Nephron progenitor cell (in vitro differentiated cells): ENCODE measurements at places on chromosomes 3 and 15.
A peak's percentile ranks its signal among the peaks of the same experiment; 100 is the strongest.

DNA sequence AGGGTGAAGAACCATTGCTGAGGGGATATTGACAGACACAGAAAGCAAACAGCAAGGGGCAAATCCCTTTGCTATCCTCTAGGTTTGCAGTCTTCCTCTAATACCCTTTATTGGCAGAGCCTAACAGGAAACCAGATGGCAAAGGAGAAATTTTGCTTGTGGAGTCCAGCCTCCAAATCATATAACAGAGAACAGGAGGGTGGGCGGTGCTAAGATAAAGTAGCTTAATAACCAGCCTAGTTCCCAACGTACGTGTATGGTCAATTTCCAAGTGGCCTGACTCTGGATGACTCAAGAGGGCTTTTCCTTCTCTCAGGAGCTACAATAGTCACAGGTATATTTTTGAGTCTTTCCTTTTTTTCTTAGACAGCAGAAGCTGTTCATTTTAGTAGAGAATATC, 404.5 kb downstream of the PDCD6IP start:
- no peak for DNase-seq

- DNase-seq, result no peak
These were observed 225.0 kb upstream of the P2RY1 start for GRCh38 chr3:152609891-152610290.

GRCh38 chr15:70923311-70924080, 30.9 kb downstream of the LRRC49 start:
- no peak for DNase-seq

DNA sequence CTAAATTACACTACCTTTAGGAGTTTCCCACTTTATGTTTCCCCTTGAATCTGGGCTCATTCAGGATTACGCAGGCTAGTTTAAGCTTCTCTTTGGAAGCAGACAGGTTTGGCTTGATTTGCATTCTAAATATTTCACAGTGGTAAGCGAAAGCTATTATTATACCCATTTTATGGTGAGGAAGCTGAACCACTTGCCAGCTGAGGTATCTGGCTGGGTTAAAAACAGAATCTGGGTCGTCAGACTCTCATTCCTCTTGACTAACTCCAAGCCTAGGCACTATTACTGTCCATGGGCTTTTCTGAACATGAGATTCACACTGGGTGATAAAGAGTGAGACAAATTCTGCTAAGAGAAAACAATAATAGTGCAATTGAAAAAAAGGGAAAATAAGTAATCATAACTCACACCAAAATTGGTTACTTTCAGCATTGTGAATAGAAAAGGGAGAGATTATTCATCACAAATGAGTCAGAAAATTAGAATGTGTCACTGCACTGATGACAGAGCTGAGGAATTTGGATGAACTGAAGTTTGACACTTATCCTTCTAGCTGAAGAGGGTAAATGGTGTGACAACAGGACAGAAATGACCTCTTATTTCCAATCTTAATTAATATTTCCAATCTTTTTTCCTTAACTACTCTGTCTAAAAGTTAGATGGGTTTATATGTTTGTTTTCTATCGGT, 211.3 kb downstream of the TIGIT start:
- DNase-seq, result no peak

- DNase-seq, result no peak
These were observed 116.6 kb downstream of the CHDH start for GRCh38 chr3:53729618-53730017.

DNA sequence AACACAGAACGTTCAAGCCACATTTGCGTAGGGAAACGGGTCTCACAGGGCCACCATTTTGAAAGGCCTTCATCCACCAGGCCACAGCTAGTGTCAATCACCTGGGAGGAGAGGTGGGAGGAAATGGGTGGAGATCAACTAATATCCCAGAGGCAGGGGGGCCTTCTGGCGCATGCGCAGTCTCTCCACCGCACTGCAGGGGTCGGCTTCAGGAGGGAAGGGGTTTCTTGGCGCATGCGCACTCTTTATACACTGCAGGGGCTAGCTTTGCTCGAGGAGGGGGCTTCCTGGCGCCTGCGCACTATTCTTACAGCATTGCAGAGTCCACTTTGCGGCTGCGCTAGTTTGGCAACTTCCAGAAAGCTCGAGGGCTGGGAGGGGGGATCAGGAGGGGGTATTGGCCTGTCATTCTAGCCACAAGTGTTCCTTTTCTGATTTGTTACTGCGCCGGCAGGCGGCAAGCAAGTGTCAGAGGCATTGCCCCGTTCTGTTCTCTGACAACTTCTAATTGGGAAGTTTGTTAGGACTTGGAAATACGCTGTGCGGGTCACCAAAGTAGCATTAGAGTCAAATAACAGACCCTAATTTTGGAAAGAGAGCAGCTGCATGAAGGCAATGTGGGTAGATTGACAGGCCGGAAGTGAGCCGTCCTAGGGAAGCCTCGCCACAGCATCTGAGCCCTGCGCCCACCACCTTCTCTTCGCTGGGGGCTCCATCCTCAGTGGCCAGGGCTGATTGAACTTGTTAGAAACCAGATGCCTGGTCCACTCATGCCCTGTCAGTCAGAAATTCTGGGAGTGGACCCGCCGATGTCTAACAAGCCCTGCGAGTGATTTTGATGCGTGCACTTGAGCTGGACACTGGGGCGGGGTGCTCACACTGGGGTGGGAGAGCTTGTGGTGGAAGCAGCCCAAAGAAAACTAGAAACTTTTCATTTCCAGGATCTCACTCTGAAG, 173.5 kb upstream of the NDN start:
- DNase-seq, result peak; percentile 80

GRCh38 chr15:51982013-51982769, 10.6 kb upstream of the LEO1 start:
- DNase-seq, result no peak

DNA sequence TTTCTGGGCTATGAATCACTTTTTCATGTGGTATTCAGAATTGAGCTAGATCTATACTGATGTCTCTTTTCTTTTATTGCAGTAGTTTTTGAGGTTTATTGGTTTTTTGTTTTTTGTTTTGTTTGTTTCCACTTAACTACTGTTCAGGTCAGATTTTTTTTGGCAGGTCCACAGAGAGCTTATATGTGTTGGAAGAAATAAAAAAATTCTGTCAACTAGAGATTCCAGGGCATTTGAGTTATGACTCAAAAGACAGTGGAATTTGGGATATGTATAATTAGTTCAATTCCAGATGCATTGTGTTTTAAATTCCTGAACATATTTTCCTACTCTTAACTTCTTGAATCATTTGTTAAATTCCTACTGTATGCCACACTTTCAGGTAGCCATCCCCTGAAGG, 727.2 kb downstream of the SI start:
- no peak for DNase-seq

- no peak for DNase-seq
These were observed 641.1 kb upstream of the BCHE start for GRCh38 chr3:166478356-166478755.

GRCh38 chr3:55487381-55488241, 505 bp upstream of the WNT5A start:
- peak; percentile 66 for DNase-seq

GRCh38 chr15:37794947-37795346, 139.5 kb upstream of the TMCO5A start:
- DNase-seq, result no peak

- no peak for DNase-seq
These were observed 18.6 kb downstream of the MAGEF1 start for GRCh38 chr3:184693011-184693975.

DNA sequence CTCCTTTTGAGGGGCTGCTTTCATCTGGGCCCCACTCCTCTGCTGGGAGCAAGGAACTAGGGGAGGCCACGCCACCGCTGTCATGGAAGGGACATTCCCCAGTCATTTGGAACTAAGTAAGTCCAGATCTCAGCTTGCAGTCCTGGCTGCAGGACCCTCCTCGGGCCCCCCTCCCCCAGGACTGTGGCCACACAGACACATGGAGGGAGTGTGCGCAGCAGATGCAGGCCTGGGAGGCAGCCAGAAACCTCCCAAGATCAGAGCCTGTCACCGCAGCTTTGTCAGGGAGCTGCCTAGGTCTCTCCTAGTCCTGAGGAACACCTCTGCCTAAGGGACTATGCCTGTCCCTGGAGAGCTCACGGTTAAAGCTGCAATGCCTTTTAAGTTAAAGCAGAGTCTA, 7.3 kb upstream of the SEMA3F start:
- no peak for DNase-seq

- DNase-seq, result no peak
These were observed 14.9 kb downstream of the TBL1XR1 start for GRCh38 chr3:177182352-177182751.

- no peak for DNase-seq
These were observed 8.4 kb downstream of the ABHD2 start for GRCh38 chr15:89096664-89097063.

GRCh38 chr15:80020731-80021130, 38.7 kb upstream of the ZFAND6 start:
- DNase-seq, result no peak

- no peak for DNase-seq
These were observed 134.2 kb downstream of the WDR72 start for GRCh38 chr15:53625260-53625659.

DNA sequence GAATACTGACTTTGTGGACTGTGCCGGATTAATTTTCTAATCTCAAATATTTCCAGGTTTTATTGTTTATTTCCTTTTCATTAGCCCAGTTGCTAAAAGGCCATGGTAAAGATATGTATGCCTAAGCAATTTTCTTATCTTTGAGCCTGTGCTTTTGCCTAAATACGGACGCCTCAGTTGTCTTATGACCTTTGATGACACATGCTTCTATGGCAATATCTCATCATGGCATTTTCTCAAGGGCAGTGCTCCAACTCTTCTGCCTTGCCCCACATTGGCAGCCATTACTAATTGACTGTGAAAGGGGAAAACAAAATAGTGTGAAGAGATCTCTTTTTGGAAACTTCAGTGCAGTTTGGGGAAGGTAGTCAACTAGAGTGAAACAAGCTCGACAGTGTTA, 809.6 kb upstream of the NR2F2 start:
- no peak for DNase-seq

DNA sequence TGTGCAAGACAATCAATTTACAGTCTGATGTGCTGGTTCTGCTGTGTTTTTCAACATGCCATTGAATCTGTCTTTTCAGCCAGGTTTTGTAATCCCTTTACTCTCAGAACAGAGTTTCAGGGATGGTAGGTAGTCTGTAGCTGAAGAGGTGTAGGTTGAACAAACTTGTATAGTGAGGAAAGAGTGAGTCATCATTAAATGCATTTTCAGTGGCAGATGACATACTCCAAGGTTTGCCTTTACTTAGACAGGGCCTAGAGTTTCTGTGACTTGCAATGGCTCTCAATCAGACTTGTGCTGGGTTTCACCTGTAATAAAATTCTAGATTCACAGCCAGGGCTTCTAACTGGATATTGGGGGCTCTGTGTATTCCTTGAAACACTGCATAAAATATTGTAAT, 94.6 kb downstream of the CYP19A1 start:
- no peak for DNase-seq

- DNase-seq, result no peak
These were observed 109.4 kb upstream of the SMAD3 start for GRCh38 chr15:66955871-66956585.

DNA sequence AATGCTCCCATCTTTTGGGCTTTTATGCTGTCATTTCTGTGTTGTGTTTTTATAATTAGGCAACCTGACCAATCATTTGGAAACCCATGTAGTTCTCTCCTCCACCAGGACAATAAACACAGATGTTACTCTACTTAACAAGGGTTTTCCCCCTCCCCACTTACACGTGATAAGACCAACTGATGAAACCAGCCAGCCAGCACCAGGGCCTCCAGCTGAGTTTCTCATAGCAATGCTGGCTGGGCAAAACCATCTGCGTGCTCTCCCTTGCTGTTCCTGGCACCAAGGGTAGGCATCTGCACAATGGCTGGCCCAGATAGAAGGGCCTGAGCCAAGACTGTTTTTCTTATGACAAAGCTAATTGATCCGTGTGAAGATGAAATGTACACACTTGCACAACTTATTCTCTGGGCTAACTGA, 310.4 kb downstream of the PLCL2 start:
- DNase-seq, result no peak

- DNase-seq, result no peak
These were observed 33.8 kb upstream of the GYG1 start for GRCh38 chr3:148957586-148957985.

DNA sequence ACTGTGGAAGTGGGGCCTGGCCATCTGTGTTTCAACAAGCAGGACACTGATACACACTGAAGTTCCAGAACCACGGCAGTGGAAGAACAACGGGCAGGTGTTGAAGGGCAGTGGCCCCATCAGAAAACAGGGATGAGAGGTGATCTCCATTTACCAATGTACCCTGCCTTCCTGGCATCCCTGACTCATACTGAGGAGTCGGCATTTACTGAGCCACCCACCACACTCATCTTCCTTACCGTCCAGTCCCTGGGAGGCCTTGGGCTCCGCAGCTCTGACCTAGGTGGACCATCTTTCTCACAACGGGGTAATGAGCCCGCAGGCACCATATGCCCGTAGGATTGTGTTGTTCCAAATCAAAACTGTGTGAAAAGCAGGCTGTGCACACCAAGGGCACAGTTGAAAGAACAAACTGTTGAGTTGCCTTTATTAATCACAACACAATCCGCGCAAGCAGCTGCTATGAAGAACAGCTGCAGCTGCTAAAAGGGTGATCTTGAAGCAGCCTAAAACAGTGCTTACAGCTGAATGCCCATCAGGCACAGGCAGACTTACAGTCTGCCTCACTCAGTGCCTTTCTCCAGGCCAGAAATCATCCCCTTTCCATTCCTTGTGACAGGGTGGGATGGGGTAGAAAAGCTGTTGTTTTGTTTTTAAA, 12.9 kb downstream of the MB21D2 start:
- no peak for DNase-seq

DNA sequence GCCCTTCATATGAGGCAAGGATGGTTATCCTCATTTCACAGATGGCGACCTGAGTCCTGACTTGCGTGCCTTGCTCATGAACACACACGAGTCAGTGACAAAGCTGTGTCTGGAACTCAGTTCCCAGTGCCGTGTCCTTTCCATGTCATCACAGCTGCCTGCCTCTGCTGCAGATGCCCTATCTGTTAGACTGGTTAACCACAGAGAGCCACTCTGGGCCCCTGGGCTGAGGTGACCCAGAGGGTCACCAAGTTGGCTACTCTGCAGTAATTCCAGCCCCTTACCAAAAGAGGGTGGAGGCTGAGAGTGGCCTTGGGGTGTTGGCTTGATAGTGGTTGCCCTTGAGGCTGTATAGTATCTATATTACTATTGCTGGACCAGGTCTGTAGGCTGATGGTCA, 41.0 kb downstream of the RAB11A start:
- no peak for DNase-seq

DNA sequence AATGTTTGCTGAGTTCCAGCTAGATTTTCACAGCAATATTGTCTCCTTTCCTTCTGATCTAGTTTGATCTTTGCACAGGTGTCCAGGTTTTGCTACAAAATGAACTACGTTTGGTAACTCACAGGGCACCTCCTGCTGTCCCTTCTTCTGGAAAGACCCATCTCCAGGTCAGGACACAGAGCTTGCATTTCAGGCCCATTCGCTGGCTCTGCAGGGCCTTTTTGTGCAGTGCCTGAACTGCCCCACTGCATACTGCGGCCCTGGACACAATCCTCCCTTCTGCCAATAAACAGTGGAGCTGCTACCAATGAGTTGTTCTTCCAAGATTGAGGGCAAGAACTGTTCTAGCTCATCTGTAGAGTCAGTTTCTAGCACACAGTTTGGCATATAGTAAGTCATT, 50.7 kb upstream of the BDH1 start:
- DNase-seq, result no peak

GRCh38 chr3:167487556-167487955, 13.7 kb upstream of the SERPINI2 start:
- no peak for DNase-seq

- no peak for DNase-seq
These were observed 2.9 kb upstream of the P2RY12 start for GRCh38 chr3:151387432-151387831.

- DNase-seq, result no peak
These were observed 861.6 kb downstream of the ROBO1 start for GRCh38 chr3:78906245-78906644.
